ENCODE measurements at places on chromosomes 7 and 10.

GRCh38 chr10:92126100-92126650 lies 164.7 kb downstream of the CPEB3 start:
- DNase-seq = peak; percentile 40

DNA sequence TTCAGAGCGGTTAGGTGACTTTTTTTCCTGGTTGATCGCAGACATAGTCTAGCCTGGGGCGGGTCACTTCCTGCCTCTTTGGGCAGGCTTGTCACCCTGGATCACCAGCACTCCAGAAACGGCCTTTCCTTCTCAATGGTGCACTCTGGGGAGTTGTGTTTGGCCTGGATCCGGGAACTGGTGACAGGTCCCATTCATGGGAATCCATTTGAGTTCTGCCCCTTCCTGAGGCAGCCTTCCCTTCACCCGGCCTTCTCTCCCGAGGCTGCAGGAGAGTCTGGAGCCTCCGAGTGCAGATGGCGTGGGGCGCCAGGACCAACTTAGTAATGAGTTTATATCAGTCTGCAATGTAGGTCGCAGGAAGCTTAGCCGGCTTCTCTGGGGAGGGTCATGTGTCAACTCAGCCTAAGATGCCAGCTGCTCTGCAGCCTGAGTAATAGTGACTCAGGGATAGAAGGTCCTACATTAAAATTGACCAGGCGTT lies 54.2 kb downstream of the TACR2 start:
- DNase-seq = peak; percentile 83

DNA sequence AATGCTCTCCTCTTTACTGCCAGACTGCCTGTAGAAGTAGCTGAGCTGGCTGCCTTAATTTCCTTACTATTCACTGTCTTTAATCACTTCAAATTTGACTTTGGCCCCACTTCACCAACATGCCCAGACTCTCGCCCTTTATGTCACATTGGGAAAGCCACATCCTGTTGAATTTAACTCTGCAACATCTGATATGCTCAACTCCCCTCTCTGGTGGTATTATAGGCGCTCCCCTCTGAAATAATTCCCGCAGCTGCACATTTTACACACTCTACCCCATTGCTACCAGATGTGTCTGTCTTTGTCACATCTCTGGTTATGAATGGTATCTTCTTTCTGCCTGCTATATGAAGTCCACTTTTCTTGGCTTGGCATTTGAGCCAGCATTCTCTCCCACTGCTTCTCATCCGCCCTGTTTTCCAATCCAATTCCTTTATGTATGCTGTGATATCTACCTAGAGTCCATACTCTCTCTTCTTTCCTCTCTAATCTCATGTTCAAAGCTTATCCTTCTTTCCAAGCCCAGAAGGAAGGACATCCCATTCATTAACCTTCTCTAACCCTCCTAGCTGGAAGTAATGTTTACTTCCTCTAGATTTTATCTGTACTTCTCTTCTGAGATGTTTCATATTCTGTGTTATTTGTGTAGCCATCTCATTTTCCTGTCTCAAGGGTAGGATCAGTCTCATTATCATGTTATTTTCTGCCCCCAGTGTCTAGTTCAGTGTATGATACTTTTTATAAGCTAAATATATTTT lies 134.5 kb downstream of the ST7 start:
- DNase-seq = peak; percentile 64

DNA sequence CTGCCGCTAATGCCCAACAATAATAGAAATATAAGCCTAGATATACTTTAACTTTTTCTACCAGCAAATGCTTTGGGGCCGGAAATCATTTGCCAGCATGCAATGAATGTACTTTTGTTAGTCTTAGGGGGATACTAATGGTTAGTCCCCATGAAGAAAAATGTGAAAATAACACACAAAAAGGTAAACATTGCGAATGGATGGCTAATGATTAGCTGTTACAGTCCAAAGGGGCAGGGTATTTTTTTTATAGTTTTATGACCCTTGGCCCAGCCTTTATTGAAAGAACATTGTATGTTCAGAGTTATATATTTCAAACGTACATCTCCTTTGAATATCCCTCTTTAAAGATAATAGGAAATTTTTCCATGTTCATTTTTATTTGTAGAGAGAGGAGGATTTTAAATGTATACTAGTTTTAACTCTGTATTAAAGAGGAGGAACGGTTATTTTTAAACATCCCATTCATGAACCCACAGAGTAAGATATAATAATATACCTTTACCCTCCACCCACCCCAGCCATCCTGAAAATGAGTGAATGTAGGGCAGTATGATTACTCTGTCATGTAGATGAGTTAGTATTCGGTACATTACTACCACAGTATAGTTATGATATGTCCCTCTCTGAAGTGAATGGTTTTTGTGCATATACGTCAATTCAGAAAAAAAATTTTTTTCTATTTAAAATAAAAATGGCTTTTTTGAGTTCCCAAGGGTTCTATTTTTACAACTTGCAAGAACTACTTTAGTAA lies 63.6 kb downstream of the ARID5B start:
- DNase-seq = no peak

Data from HT1080 (cell line).